Cerebellum (tissue), 4 donors: ENCODE measurements at places on chromosomes 5 and 9.

- peak; percentile 22 for DNase-seq
Measured at GRCh38 chr5:168969326-168969886, 331.5 kb downstream of the SLIT3 start.

DNA sequence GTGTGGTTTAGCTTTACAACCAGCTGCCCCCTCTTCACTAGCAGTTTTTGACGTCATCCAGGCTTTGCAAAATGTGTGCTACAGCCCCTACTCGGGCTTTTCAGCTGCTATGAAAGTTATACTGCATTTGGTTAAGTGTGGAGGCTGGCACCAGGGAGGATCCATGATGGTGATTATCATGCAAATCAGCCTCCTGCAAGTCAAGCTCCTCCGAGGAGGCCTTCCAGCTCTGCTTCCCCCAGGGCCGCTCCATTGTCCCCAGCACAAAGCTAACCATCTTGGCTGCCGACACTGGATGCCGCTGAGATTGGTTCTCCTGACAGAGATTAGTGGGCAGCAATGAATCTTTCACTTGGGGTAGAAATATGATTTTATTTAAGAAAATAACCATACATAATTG lies 159.6 kb downstream of the NR2F1-AS1 start:
- DNase-seq, result no peak

GRCh38 chr9:86598411-86599239 lies 244.4 kb upstream of the TUT7 start:
- no peak for DNase-seq

- no peak for DNase-seq
Measured at GRCh38 chr5:178991190-178992145, 3.7 kb downstream of the GRM6 start.
